Non-pigmented ciliary epithelial cell (primary cell): ENCODE measurements at places on chromosomes 4 and X.

- no peak for DNase-seq
Observed at GRCh38 chr4:106247600-106247999, 68.4 kb downstream of the TBCK start.

DNA sequence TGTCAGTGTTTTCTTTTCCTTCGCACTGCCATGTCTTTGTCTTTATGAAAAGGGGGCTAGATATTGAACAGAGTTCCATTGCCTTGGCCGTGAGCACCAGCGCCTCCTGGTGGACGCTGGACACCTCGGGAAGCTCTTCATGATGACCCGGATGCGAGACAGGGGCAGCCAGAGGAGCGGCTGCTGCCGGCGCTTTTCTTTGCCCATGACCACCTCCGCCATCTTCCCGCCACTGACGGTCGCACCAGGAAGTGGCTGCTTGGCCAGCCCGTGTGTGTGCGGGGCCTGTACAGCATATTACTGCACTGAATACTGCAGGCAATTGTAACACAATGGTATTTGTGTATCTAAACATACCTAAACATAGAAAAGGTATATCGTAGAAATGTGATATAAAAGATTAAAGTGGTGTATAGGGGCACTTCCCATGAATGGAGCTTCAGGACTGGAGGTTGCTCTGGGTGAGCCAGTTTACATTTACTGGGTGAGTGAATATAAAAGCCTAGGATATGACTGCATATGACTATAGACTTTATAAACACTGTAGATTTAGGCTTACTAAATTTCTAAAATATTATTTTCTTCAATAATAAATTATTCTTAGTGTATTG, 15.8 kb upstream of the GRIA2 start:
- no peak for DNase-seq

DNA sequence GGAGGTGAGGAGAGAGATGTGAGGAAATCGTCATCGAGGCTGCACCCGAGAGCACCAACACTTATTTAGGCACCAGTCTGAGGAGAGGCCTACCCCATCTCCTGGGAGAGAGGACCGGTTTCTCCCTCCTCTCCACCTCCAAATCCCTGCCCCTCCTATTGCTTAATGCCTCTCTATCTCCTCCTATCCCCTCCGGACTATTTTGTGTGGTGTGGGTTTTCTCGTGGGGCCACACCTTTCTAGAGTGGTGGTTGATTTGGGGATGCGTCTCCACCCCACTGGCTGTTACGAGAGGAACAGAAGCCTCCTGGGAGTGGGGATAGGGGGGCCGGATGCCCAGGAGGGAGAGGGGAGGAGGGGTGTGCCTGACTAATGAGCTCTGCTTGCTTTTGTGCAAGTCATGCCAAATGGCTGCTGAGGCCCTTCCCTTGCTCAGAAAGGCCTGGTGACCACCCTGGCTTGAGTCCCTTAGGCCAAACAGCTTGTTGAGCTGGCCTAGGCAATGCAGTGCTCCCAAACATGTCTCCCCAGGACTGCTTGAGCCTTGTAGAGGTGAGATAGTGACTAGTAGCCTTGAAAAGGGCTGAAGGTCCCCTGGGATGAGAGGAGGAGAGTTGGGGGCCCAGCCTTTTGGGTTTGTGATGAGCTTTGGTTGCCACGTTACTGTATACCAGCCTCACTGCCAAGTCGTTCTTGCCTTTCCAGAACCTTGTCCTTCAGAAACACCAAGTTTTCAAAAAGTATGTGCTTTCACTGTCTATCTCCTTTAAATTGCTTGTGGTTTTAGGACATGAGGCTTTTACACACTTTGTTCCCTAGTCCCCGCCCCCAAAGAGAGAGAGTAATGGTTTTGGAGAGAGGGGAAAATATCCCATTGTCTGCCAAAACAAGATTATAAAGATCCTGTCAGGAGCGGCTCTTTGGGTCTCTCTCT, 1.2 kb downstream of the MSN start:
- no peak for DNase-seq

DNA sequence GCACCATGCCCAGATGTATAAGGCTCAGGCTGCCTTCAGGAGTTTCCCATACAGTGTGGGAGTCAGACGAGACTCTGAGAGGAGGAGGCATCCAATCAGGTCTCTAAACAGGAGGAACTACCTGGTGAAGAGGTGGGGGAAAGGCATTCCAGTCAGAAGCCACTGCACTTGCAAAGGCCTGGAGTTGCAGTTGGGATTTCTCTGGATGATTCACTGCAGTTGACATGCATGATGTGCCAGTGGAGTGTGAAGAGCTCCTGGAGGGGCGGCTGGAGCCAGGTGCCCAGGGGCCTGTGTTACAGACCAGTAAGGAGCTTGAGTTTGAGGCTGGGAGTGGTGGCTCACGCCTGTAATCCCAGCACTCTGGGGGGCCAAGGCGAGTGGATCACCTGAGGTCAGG, 339.1 kb downstream of the ARHGAP10 start:
- DNase-seq = no peak

GRCh38 chr4:81694176-81694913, 222.6 kb upstream of the RASGEF1B start:
- no peak for DNase-seq

- DNase-seq = no peak
Observed at GRCh38 chrX:133594156-133594555, 178.9 kb upstream of the GPC4 start.

DNA sequence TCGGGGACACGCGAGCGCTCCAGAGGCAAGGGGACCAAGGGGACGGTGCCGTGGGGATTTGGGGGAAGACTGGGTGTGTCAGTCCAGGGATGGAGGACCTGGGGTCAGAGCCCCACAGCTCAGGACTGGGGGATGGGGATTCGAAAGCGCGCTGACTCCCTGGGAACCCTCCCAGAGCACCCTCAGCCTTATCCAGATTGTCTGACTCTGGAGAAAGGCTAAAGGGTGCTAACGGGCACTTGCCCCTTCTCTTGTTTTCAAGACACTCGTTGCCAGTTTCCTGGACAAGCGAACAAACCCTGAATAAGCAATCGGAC, 1.1 kb downstream of the DOCK11 start:
- DNase-seq = no peak

GRCh38 chrX:7120878-7121219, 26.7 kb upstream of the STS start:
- no peak for DNase-seq

DNA sequence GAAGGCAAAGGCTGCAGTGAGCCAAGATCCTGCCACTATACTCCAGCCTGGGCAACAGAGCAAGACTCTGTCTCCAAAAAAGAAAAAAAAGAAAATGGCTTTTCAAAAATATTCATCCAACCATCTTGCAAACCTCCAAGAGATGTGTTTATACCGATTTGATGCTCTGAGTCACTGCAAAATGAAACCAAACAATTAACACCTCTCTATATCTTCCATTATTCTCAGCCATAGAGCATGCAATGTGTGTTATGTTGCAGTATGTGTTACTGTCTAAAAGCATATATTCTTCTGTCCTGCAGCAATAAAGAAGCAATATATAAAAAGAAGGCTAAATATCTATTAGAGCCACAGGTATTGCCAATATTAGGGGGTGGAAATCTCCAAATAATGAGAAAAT, 51.4 kb downstream of the ARAP2 start:
- DNase-seq = no peak

- DNase-seq = no peak
Observed at GRCh38 chrX:55149242-55149641, 60.4 kb downstream of the PAGE2 start.

- DNase-seq = no peak
Observed at GRCh38 chrX:8484360-8484949, 19.8 kb downstream of the VCX3B start.

GRCh38 chr4:3436798-3437581, 4.8 kb upstream of the HGFAC start:
- no peak for DNase-seq

DNA sequence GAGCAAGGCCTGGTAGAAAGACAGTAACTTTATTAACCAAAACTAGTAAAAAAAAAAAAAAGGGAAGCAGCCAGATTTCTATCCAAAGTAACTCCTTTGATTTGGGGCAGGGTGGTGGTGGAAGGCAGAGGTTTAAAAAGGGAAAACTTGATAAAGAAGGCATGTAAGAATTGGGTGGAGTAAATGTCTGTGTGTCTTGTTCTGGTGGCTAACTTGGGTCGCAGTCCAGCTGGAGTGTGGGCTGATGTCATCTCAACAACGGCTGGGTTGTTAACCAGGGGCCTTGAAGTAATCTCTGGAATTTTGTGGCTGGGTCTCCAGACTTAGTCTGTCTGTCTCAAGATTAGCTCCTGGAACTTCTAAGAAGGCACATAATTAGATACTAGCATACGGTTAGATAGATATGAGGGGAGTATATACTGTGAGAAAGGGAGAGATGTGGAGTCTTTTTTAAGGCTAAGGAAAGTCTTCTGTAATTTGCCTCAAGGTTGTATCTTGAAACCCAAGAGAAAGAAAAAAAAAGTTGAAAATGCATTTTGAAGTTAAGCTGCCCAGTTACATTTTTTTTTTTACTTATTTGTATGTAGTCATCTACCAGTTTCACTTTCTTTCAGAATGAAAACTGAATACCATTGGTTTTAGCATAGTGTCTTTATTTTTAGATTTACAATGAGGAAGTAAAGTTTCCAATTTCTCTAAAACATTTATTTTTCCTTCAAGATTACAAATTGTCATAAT, 48.3 kb downstream of the MTHFD2L start:
- DNase-seq = no peak

DNA sequence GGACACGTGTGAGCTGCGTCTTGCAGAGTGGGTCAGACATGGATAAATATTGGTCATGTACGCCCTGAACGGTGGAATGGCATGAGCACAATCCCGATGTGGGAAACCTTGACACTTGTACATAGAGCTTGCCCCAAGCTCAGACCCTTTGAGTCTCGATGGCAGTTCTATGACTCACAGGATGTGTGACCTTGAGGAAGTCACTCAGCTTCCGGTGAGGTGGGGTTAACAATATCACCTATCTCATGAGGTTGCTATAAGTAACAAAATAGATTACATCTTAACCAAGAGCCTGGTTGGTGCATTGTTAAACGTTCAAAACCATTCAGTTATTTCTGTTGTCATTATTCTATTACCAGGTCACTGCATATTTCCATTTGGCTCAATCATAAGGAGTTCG, 109.1 kb upstream of the TBL1X start:
- DNase-seq = no peak

GRCh38 chr4:80425124-80426100, 89.9 kb downstream of the CFAP299 start:
- no peak for DNase-seq

DNA sequence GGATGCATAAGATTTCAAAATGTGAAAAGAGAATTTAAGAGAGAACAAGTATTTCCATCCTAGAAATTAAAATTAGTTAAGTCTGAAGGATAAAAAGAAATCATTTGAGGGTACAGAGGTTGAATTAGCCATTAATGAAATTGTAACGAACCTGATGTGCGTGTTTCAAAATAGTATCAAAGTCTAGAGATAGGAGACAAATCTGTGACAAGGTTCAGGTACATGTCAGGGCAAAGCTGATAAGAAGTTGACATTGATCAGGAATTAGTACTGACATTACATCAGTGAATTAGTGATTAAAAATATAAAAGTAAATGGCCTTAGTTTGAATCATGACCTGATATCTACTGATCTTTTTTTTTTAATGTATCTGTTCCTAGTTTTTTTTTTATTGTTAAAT, 62.3 kb downstream of the UGT2B10 start:
- no peak for DNase-seq
